Mammary epithelial cell (primary cell): ENCODE measurements at places on chromosomes 7 and 10. TPM values are rescaled to one million over a fixed set of nuclear protein-coding genes. Genes with fewer than 3 reads are reported as not detected.

GRCh38 chr7:29975561-29975960, 14.0 kb downstream of the SCRN1 start:
- no peak for DNase-seq

DNA sequence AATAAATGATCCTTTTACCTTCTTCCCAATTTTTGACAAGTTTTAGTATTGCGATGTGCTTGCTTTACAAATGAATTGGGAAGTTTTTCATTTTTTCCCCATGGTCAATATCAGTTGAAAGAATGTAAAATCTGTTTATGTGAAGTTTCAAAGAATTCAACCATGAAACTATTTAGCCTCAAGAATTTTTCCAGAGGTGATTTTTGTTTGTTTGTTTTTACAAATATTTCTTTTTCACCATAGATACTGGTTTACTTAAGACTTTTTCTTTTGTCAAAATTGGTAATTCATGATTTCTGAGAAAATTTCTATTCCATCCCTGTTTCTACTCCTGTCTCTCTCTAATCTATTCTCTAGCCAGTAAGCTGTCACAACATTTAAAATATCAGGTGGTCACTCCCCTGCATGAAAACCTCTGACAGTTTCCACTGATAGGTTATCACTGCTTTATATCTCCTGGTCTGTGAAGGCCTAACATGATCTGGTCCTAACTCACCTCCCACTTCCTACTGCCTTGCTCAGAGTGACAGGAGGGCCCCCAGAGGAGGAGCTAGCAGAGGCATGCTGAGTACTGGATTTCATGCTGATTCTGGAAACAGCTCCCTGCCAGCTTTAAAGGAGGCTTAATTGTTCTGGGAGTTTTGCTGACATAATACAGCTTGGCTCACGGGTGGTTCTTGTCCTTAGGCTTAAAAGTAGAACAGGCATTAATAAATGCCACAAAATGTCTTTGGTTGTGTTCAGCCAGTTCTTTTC, 7.6 kb upstream of the ARMS2 start:
- DNase-seq, result peak; percentile 17

GALNT17 gene
- not detected for polyA plus RNA-seq

GBX1 gene
- polyA plus RNA-seq, result not detected

CLDN4 gene
- polyA plus RNA-seq, result 18.7 TPM

GNGT1 gene
- polyA plus RNA-seq, result not detected
